ENCODE measurements at places on chromosomes 3 and 15. TPM values are rescaled to one million over a fixed set of nuclear protein-coding genes. Genes with fewer than 3 reads are reported as not detected.
A peak's percentile ranks its signal among the peaks of the same experiment; 100 is the strongest.

GRCh38 chr15:59205839-59206622, 612 bp upstream of the LDHAL6B start:
- DNase-seq = no peak

DNA sequence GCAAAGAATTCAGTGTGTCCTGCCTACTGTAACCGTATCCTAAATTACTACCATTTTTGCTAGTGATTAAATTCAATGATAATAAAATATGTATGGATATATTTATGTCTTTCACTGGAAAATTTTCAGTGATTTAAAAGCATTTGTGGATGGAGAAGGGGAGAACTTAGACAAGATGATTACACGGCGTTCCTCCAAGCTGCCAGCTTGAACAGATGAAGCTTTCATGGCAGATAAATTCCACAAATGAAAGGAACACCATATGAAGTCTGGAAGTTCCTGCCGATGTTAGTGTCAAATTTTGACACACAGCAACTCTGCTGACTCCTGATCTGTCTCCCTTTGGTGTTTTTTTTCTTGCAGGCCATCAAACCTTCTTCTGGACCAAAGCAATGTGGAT, 364.7 kb downstream of the EPHA3 start:
- DNase-seq = no peak

DNA sequence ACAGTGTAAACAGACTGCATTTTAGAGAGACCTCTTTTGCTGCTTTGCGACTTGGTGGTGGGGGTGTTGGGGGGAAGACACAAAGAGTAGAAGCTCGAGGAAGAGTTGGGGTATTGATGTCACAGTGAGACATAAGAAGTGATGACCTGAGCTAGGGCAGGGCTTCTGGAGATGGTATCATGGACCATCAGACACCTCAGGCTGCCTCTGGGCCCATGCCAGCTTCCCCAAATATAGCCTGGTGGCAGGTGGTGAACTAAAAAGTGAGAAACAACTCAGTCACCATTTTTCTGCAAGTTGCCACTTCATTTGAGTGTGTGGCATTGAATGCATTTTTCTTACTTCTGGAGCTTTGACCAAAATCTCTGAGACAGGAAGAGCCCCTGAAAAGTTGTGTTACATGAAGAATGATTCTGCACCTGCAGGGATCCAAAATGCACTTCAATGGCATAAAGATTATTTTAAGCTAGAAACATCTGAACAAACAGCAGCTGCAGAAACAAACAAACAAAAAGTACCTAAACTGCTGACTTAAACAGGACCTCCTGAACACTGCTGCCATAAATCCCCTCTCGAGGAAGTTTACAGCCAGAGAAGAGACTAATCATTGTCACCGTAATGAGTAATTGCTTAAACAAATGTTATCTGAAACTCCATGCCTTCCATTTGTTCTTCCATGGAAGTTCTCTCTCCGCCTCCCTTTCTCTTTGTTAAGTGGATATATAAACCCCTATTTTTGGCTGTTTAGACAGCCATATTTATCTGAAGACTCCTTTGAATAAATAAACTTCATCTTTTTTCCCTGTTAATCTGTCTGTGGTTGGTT, 15.2 kb upstream of the XIRP1 start:
- DNase-seq = no peak

DNA sequence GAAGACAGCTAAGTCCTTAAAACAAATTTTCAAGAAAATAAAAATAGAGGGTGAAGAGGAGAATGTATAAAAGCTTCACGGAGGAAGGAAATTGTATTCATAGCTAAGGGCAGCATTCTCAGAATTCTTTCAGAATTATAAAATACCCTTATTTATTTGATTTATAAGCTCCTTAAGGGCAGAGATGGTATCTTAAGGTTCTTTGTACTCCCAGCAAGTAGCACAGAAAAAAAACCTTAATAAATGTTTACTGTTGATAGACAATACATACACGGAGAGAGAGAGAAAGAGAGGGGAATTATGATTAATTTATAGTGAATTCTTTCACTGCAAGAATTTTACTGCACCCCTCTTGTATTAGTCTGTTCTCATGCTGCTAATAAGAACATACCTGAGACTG, 375.6 kb upstream of the CCDC54 start:
- no peak for DNase-seq

DNA sequence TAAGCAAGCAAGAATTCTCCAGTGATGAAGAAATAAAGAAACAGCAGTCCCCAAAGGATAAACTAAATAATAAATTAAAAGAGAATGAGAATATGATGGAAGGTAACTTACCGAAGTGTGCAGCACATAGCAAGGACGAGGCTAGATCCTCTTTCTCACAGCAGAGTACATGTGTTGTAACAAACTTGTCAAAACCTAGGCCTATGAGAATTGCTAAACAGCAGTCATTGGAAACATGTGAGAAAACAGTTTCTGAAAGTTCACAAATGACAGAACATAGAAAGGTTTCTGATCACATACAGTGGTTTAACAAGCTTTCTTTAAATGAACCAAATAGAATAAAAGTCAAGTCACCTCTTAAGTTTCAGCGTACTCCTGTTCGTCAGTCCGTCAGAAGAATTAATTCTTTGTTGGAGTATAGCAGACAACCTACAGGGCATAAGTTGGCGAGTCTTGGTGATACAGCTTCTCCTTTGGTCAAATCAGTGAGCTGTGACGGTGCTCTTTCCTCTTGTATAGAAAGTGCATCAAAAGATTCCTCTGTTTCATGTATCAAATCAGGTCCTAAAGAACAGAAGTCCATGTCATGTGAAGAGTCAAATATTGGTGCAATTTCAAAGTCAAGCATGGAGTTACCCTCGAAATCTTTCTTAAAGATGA, 4.5 kb upstream of the SCG5 start:
- DNase-seq = no peak

DNA sequence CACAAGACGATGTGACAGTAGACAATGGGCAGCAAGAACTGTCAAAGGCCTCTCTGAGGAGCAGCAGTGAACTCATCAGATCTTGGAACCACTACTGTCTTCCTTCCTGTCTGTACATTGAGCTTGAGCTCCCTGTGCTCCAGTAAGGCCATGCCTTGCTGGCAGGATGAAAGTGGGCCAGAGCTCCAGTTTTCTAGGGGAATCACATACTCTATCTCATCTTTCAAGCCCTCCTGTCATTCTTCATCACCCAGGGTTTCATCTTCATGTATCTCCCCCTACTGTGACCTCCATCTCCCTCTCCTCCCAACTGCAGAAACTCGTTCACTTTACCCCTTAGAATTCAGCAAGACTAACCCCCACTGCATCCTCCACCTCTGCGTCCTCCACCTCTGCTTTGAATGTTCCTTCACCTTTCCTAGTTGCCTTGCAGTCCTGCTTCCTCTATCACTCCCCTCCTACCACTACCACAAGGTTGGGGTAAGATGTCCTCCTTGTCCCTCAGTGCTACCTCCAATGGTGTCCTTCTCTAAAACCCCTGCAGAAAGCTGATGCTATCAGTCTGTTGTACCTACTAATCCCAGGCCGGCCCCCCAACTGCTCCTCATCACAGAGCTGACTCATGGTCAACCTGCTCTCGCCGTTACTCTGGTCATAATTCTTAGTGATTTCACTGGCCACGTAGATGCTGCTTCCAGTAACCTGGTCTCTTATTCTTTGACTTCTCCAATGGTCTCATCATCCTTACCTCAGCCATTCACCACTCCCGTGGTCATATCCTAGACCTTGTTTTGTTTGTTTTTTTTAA, 22.3 kb downstream of the NKIRAS1 start:
- DNase-seq = no peak

GRCh38 chr15:58934521-58934920, 1.0 kb upstream of the SLTM start:
- DNase-seq = no peak

- DNase-seq = peak; percentile 10
Observed at GRCh38 chr3:75180235-75180944, 483.7 kb upstream of the FRG2C start.

DNA sequence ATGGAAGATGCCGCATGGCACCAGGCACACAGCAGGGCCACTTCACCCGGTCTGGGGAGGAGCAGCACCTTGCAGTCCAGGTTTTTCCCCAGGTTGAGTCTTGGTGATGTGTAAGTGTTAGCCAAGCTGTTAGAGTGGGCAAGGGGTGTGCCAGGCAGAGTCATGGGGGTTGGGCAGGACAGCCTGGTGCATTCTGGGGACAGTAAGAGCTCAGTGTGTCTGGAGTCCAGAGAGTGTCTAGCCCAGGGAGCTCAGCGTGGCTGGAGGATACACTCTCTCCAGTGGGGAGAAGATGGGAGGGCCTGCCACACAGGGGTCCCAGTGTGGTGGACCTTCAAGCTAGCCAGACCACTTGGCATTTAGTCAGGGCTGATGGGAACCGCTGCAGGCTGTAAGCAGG, 87.4 kb downstream of the AAGAB start:
- no peak for DNase-seq

DNA sequence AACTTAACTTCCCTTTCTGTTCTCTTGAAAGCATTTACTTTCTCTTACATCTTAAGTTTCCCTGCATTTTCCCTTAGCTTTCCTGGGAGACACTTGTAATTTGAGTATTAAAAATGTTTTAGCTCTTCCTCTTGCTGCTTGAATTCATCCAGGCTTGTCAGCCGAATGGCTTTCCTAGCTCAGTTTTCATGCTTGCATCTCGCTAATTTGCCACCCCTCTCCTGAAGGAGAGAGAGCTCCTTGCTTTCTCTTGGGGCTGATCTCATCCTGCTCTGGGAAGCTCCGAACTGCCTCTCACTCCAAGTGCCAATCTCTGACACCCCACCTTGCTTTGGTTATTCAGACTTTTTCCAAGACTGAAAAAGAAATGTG, 374.6 kb upstream of the TBL1XR1 start:
- DNase-seq = no peak

DNA sequence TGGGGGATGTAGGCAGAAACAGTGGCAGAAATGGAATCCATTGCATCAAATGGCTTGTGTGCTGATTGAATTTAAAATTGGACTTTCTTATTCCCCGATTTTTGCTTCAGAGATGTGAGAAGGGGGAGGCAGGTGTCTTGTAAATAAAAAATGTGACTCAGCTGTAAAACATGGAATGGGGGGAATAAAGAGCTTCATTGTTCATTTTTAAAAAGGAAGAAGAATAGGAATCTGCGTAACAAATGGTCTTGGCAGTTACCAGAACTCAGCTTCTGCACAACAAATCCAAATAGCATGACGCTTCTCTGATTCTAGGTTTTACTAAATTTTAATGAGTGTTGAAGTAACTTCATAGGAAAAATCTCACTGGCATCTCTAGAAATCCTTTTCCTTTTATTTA, 323.9 kb upstream of the GBE1 start:
- no peak for DNase-seq

GRCh38 chr3:5059782-5060181, 62.3 kb upstream of the ARL8B start:
- no peak for DNase-seq

DNA sequence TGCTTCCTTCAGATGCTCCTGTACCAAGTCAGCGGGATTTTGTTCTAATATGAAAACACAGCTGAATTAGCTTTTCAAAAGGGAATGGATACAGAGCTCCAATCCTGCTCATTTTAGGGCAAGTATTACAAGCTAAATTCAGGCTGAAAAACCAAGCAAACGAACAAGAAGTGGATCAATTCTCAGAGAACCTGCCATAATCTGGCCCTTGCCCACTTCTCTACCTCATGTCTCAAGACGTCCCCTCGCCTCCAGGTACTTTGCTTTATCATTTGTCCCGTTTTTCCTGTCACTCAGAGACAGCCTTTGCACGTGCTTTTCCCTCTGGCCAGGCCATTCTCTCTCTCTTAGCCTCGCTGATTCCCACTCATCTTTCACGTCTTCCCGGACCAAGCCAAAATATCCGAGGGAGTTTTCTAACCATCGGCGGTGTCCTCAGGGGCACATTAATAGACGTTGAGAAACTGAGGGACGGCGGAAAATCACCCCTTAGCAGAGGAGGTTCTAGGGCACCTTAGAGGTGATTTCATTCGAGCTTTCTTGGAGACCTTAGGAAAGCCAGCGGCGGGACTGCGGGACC, 654 bp downstream of the SUSD5 start:
- DNase-seq = no peak

DNA sequence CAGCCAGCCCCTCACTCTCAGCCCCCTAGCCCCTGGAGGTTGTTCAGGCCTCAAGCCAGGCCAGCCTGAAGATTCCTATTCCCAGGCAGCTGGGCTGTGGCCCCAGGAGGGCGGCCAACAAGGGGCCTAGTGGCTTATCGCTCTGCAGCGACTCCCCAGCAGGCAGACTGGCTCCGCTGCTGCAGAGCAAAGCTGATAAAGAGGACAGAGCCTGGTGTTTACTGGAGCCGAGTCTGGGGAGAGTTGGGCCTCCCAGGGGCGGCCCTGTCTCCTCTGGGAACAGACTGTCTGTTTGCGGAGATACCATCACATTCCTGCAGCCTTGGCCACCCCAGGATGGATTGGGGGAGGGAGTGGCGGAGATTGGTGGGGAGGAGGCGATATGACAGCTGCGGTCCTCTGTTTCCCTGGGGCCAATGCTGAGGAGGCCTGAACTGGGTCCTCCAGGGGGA, 22.4 kb upstream of the SMAD6 start:
- DNase-seq = no peak

GRCh38 chr3:108403198-108403597, 106.8 kb downstream of the HHLA2 start:
- DNase-seq = no peak

- DNase-seq = no peak
Observed at GRCh38 chr15:46489276-46489675, 854.4 kb downstream of the SQOR start.

DNA sequence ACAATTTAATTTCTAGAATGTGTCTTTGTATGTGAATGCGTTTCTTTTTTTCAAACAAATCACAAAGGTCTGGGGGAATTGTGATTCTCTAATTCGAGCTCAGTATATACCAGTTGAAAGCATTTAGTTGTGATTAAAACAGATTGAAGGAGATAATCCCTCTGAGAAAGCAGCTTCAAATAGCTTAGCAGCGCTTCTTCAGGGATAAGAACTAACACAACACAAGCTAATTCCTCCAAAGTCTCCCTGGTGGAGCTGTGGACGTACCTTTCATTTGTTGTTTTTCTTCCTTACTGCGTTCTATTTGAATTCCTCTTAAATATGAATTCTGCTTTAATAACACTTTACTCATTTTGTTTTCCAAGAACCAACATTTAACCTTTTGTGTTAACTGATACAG, 286.7 kb downstream of the ROBO2 start:
- DNase-seq = no peak

DNA sequence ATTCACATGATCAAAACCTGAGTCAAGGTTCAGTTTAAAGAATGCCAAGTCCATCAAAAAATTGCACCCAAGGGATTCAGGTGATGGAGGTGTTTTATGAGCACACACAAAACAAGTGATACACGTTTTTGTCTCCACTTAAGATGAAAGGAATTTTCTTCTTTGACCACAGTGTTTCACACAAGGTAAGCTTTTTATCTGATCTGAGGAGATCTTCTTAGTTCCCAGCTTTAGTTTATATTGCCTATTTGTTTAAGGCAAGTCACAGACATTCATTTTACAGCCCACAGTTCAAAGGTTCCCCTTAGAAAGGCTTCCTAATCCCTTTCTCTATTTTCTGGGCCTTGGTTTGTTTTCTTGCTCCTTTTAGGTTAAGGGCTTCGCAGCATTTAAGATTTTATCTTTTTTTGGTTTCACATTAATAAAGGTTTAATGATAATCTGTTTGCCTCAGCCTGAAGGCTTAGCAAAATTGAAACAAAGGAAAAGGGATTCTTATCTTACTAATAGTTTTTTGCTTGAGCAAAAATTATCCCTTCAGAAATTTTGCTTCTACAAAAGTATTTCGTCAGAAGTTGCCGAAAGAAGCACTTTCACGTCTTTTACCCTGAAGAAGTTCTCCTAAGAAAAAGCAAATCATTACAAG, 420.5 kb upstream of the NAALADL2 start:
- peak; percentile 3 for DNase-seq

RASL12 gene
- total RNA-seq = not detected

CLDN1 gene
- 42.9 TPM for total RNA-seq

NOX5 gene
- 4.0 TPM for total RNA-seq

CCK gene
- not detected for total RNA-seq

GRK7 gene
- total RNA-seq = not detected
